GM20000 (cell line): ENCODE measurements at places on chromosomes 5 and 9.

- DNase-seq = no peak
These were observed 1.1 kb upstream of the GABRP start for GRCh38 chr5:170782438-170782837.

GRCh38 chr9:93061791-93062763 is 3.6 kb downstream of the SUSD3 start:
- DNase-seq = peak; percentile 78

- DNase-seq = no peak
These were observed 23.8 kb downstream of the POLR1E start for GRCh38 chr9:37509536-37509935.

GRCh38 chr5:110738503-110738811 is 350 bp upstream of the SLC25A46 start:
- peak; percentile 70 for DNase-seq

- no peak for DNase-seq
These were observed 245.3 kb downstream of the NFIB start for GRCh38 chr9:14068690-14069089.

DNA sequence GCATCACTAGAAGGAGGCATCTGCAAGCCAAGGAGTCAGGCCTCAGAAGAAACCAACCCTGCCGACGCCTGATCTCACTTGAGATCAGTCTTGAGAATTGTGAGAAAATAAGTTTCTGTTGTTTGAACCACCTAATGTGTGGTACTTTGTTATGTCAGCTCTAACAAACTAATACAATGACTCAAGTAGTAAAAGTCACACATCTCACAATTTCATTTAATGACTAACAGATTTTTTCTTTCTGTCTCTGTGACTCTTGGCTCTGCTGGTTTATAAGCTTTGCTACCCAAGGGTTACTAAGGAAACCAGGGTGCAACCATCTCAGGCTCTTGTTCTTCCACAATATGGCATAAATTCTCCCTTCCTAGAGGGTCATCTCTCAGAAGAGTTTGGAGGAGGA is 315.8 kb upstream of the GRAMD2B start:
- DNase-seq = no peak

GRCh38 chr5:75716715-75717081 is 539 bp downstream of the POC5 start:
- peak; percentile 8 for DNase-seq

GRCh38 chr5:178627259-178627598 is 379 bp upstream of the CLK4 start:
- no peak for DNase-seq

- DNase-seq = no peak
These were observed 140.6 kb upstream of the MOCS2 start for GRCh38 chr5:53250201-53250550.

DNA sequence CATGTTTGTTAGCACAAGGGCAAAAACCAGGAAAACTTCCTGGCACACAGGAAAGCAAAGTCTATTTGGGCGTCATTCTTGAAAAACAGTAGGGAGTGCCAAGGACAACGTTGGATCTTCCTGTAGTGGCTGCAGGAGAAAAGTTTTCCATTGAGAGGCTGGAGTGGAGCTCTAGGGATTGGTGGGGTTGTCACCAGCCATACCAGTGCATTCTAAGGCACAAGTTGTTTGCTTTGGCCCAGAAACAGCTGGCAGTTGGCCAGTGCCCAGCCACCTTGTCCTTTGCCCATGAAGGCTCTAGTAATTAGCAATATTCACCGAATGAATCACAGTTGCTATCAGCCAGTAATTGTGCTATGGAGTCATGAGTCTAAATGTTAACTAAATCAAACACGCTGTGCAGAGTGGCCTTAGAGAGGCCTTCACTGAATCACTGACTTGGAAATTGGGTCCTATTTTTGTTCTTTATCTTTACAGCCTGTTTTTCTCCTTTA is 26.4 kb downstream of the TNFSF15 start:
- DNase-seq = no peak

- DNase-seq = no peak
These were observed 89.7 kb upstream of the ADRA1B start for GRCh38 chr5:159826351-159827214.

DNA sequence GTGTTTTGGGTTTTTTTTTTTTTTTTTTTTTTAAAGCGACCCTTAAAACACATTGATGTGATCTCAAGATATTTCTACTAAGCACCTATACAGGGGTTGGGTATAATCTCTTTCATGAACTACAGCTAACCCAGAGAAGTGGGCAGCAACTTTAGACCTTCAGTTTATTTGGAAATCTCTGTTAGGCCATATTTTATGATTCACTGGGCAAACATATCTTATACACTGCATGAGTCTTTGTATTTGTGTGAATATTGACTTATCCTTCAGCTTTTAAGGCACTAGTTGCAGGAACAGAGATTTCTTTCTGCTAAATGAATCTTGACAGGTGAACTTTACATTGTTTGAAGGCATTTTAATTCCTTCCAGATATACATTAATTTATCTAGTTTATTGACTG is 194.4 kb downstream of the ARRDC3 start:
- DNase-seq = no peak

GRCh38 chr5:84274585-84275468 is 109.9 kb downstream of the EDIL3 start:
- DNase-seq = peak; percentile 13

GRCh38 chr5:123997462-123998215 is 485.7 kb downstream of the CSNK1G3 start:
- no peak for DNase-seq

GRCh38 chr5:142420561-142421227 is 95.9 kb upstream of the SPRY4 start:
- no peak for DNase-seq

- DNase-seq = no peak
These were observed 398.8 kb downstream of the ZSWIM6 start for GRCh38 chr5:61730866-61731265.

DNA sequence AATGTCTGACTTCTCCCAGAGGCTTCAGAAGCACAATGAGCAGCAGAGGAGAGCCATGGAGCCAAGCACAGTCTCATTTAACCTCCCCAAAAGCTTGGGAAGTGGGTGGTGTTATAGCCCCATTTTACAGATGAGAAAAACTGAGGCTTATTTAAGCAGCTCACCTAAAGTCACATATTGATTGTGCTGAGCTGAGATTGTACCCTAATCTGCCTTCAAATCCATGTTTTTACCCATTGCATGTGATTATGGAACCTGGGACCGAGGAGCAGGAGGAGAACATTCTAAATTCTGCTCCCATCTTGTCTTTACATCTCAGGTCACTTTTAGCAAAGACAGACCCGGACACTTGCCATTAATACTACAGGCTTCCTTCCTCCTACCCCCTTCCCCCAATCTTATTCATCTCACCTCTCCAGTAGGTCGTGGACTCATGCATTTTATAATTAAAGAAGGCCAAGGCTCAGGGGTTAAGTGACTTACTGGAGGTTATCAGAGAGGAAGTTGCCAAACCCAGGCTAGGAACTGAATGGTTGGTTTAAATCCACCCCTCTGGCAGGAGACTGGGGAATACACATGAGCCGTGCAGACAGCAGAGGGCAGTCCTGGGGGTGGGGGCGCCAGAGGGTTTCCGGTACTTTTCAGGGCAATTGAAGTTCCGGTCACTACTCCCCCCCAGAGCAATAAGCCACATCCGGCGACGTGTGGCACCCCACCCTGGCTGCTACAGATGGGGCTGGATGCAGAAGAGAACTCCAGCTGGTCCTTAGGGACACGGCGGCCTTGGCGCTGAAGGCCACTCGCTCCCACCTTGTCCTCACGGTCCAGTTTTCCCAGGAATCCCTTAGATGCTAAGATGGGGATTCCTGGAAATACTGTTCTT is 51.0 kb upstream of the IL17B start:
- DNase-seq = no peak

GRCh38 chr5:93123127-93123526 is 457.9 kb downstream of the NR2F1-AS1 start:
- no peak for DNase-seq

GRCh38 chr5:31987985-31988710 is 186.0 kb downstream of the GOLPH3 start:
- no peak for DNase-seq

DNA sequence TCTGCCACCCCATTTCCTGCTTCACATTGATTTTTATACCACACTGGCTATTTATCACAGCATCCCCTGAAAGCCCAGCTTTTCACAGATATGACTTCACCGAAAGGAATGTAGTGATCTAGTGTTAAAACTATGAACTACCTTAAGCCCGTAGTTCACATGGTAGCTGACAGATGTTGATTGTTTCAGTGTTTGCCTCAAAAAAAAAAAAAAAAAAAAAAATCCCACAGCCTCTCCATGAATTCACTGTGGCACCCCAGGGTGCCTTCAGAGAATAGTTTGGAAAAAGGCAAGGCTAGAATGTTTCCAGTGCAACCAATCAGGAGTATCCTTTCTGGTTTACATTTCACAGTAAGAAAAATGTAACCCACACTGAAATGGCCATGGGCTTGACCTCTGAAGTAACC is 37.1 kb downstream of the GLIS3 start:
- DNase-seq = no peak

DNA sequence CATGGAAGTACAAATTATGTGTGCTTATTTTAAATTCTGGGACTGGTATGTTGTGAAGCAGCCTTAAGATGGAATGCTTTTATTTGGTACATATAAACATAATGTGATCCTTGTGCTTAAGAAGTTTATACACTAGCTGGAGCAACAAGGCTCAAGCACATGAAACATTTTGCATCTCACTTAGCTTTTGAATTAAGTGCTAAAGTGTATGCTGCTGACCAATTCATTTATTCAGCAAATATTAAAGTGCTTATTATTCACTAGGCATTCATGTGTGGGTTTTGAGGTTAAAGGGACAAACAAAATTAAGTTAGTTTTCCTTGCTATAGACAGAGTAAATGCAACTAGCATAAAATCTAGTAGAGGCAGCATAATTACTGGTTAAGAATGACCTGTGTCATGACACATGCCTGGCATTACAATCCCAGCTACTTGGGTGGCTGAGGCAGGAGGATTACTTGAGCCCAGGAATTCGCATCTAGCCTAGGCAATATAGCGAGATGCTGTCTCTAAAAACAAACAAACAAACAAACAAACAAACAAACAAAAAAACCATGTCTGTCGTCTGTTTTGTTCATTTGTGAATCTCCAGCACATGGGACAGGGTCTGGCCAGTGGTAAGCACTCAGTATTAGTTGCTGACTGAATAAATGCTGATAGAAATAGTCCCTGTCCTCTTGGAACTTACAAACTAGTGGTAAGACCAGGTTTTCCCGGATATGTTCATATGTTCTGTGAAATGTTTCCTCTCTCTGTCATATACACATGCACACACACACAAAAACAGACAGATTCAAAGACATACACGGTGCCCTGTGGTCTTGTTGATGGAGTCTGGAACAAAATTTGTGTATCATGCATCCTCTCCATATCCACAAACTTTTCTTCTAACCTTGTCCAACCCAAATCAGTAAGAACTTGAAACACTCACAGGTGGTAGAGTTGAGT is 41.9 kb upstream of the TNFAIP8 start:
- DNase-seq = no peak

- no peak for DNase-seq
These were observed 389.2 kb upstream of the NUDT12 start for GRCh38 chr5:103951776-103952175.

DNA sequence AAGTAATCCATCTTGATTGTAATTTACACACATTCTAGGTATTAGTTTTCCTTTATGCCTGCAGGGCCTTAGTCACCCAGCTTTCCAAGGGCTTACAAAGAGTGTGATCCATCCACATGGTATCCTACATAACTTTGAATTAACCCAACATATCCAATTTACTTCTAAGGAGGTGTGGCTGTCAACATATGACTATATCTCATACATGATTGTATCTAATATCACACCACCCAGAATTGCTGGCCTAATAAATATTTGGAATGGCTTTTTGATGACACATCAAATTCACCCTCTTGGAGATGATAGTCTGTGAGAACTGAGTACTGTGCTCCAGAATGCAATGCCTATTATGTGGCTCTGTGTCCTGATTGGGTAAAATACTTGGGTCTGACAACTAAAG is 363.3 kb upstream of the GRIN3A start:
- DNase-seq = no peak

- DNase-seq = no peak
These were observed 185.9 kb downstream of the SEMA6A start for GRCh38 chr5:116388564-116389258.

DNA sequence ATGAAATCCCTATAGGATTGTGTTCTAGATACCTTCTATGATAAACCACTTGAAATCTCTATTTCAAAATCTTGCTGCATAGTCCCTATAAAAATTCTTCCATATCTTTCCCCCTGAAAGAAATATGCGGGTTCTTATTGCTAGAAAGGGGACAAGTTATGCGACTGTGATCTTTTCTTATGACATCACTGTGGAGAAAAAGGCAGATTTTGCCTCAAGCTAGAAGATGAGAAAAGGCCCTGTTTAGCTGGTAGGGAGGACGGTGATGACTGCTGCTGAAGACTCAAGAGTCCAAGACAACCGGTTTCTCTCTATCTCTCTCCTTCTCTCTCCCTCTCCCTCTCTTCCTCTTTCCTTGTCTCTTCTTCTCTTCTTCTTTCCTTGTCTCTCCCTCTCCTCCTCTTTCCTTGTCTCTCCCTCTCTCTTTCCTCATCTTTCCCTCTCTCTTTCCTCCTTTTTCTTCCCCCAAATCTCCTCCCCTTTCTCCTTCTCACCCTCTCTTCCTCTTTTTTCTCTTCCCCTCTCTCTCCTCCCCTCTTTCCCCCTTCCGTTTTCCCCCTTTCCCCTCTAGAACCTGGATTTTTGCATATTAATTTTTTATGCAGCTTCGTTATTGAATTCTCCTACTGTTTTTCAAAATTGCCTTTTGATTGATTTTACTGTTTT is 5.3 kb downstream of the OR2S2 start:
- no peak for DNase-seq

DNA sequence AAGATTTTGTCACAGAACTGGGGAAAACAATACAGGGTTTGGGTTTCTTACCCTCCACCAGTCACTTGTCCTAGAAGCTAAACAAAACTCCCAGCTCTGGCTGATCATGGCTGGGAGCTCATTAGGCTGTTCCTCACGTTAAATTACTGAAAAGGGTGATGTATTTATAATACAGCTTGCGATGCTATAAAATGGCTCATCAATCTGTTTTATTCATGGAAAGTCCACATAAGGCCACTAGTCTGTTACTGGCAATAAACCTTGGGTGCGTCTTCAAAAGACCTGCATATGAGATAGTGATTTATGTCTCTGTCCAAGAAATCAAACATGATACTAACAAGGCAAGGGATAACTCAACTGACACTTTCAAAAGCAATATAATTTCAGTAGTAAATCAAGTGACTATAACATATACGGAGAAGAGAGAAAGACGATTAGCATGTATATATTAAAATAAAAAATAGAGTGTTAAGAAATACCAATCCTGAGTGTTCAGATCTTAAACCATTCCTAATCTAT is 219.0 kb downstream of the BNC2 start:
- no peak for DNase-seq

- DNase-seq = no peak
These were observed 70.8 kb upstream of the RPS23 start for GRCh38 chr5:82348784-82349425.

- no peak for DNase-seq
These were observed 165.0 kb upstream of the ZNF462 start for GRCh38 chr9:106697750-106698502.

DNA sequence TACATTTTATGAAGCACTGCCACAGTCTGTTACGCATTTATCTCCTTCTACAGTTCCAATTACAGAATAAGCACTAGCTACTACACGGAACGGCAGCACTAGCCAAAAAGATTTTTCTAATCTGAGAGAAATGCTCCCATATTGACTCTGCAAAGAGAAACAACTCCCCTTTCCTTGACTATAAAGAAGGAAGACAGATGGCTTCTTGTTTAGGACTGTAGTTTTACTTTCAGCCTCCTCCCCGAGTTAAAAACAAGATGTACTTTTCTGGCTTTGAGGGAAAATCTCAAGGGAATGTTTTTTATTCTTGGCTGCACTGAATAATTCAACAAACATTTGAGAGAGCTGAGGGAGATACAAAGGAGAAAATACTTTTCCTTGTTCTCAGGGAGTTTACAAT is 1.9 kb upstream of the SLC44A1 start:
- no peak for DNase-seq
